ENCODE measurements at places on chromosomes 4 and X.

- no peak for DNase-seq
These were observed 774 bp downstream of the FAM193A start for GRCh38 chr4:2537011-2537830.

DNA sequence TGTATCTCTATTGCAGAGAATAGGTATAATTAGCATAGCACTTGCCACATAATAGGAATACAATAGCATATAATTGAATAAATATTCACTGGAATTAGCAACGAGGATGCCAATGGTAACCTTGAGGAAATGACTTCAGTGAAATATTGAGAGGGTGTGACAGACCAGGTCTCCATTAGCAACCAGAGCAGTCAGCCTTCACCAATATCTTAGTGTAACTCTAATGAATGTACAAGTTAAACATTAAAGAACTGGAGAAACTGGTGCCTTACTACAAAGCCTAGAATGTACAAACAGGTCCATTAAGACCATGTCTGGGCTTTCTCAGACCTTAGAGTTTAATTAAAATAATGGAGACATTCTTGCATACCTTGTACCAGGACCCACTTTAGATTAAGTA lies 143.0 kb downstream of the MAGEB17 start:
- no peak for DNase-seq

DNA sequence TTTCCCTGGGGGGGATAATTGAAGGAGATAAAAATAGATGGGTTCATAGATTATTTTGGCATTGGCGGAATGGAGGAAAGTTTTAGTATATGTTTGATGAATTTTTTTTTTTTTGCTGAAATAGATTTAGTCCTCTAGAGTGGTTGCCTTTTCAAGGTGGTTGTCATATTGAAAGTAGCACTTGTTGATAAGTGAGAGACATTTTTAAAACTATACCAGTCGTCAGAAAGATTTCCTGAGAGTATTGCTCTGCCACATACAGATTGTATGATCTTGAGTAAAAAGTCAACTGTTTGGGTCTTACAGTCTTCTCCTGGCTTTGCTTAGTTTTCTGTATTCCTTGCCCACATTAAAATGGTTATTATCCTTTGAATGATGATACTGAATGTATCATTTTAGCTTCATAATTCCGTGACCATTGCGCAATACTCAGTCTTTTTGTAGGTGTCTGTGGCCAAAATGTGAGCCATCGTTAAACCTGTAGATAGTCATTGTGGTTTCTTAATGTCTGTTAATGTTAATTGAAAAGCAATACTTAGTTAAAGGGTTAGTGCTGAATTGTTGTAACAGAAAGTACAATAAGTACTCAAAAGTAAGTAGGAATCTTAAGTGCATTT lies 7.1 kb downstream of the SMARCAD1 start:
- DNase-seq = no peak

DNA sequence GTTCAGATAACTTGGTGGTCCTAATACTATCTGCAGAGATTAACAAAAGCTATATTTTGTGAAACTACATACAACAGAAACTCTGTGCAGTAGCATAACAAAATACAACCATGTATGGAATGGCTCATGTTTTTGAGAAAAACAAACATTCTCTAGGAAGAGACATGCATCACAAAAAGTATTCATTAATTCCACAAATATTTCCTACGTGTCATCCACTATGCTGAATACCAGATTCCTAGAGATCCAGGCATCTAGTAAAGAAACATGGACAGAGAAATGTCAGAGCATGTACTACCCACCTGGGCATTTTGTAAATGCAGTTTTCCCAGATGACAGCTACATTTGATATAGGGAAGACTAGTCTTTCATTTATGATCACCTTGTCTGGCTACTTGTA lies 248.1 kb downstream of the OPHN1 start:
- no peak for DNase-seq

- DNase-seq = no peak
These were observed 12.5 kb upstream of the CXCL13 start for GRCh38 chr4:77593101-77593500.

GRCh38 chr4:105483840-105484239 lies 10.0 kb upstream of the PPA2 start:
- no peak for DNase-seq

DNA sequence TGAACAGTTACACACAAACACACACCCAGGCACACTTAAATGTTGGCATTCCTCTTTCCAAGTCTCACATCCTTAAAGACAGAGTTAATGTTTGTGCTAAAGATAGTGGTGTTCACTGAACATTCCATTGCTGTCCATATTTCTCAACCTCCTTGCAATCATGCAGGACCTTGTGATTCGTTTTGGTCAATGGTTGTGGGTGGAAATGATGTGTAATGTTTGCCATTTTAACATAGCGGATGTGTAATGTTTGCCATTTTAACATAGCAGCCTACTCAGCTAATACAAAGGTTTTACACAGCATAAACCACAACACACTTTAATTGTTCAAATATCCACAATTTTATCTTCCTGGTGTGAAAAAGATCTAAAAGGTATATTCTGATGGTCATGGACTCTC lies 93.9 kb downstream of the CEP44 start:
- DNase-seq = no peak

GRCh38 chr4:7330811-7331681 lies 103.7 kb downstream of the PSAPL1 start:
- DNase-seq = no peak

- no peak for DNase-seq
These were observed 50.4 kb upstream of the PSAPL1 start for GRCh38 chr4:7485096-7485495.

DNA sequence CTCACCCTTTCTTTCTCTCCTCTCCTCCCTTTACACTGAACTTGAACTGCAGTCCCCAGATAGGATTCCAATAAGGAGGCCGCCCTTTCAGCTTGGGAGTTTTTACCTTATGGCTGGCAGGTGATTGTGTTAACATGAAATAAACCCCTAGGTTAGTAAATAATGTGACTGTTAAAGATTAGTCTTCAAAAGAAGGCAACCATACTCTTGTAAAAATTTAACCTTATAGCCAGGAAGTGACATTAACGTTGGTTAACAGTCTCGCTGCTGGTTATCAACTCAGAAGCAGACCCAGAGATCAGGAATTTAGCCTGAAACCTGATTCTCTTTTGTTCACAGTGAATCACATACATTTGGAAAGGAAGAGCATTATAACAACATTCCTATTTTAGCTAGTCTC lies 15.2 kb downstream of the FHDC1 start:
- no peak for DNase-seq

DNA sequence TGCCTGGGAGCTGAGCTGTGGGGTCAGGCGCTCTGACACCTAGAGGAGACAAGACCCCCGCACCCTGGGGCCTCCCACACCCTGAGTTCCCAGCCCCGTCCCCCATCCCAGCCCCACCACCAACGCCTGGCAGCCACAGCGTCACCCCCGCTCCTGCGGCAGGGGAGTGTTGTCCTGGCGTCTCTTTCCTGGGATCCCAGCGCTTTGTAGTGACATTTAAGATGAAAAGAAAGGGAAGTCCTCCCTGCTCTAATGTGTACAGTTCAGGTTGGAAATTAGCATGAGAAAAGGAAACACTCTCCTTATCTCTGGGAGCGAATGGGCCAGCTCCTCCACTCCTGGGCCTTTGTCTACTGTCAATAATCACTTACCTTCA lies 112.1 kb downstream of the FAM53A start:
- no peak for DNase-seq

DNA sequence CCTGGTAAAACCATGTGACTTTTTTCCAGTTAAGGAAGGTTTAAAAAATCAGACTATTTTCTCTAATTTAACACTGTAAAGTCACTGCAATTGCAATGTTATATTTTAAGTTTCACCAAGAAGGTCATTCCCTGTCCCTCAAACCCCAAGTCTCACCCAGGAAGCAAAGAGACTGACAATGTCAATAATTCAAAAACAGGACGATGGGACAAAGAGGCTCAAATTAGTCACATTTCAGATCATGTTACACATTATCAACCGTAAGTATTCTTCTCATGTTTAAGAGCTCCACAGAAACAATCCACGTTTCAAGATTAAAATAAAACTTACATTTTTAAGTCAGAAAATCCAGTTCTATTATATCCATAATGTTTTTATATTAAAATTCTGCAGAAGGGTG lies 13.2 kb downstream of the SHISA3 start:
- no peak for DNase-seq

DNA sequence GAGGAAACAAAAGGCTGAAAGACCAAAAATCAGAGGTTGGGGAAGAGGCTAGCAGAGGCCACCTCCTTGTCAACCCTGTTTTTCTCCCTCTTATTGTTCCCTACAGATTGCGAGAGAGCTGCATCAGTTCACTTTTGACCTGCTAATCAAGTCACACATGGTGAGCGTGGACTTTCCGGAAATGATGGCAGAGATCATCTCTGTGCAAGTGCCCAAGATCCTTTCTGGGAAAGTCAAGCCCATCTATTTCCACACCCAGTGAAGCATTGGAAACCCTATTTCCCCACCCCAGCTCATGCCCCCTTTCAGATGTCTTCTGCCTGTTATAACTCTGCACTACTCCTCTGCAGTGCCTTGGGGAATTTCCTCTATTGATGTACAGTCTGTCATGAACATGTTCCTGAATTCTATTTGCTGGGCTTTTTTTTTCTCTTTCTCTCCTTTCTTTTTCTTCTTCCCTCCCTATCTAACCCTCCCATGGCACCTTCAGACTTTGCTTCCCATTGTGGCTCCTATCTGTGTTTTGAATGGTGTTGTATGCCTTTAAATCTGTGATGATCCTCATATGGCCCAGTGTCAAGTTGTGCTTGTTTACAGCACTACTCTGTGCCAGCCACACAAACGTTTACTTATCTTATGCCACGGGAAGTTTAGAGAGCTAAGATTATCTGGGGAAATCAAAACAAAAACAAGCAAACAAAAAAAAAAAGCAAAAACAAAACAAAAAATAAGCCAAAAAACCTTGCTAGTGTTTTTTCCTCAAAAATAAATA lies 179.9 kb downstream of the AR start:
- DNase-seq = no peak

GRCh38 chr4:147477439-147477838 lies 3.5 kb upstream of the EDNRA start:
- no peak for DNase-seq

DNA sequence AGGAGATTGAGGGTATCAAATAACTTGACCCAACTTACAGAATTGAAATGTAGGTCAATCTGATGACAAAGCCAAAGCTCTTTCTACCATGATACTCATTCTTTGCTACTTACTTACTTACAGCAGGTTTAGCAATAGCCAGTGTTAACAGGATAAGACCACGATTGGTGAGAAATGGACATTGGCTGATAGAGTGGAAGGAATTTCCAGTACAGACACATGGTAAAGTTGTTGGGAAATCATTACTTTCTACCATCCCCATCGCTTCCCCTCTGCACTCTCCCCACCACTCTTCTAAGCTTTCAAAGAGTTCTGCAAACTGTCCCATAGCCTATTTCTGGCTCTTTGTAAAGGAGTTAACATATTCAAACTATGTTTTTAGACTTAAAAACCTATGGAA lies 119.7 kb downstream of the CHRNA9 start:
- no peak for DNase-seq

GRCh38 chr4:11299016-11299415 lies 129.7 kb downstream of the HS3ST1 start:
- no peak for DNase-seq

- DNase-seq = no peak
These were observed 18.9 kb downstream of the C4orf50 start for GRCh38 chr4:5999356-5999755.

DNA sequence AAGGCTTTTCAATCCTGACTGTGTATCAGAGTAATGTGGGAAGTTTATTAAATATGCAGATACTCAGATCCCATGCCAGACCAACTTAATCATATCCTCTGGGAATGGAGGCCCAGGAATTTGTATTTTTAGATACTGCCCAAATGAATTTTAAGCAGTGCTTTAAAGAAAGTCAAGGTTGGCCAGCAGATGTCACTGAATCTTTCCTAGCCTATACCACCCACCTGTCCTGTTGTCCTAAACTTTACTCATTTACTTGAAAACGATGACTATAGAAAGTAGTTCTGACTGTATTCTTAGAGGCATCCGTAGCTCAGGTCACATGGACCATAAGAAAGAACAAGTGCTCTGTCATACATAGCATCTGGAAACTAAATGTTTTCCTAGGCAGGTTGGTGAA lies 79.9 kb downstream of the AMOT start:
- DNase-seq = no peak

DNA sequence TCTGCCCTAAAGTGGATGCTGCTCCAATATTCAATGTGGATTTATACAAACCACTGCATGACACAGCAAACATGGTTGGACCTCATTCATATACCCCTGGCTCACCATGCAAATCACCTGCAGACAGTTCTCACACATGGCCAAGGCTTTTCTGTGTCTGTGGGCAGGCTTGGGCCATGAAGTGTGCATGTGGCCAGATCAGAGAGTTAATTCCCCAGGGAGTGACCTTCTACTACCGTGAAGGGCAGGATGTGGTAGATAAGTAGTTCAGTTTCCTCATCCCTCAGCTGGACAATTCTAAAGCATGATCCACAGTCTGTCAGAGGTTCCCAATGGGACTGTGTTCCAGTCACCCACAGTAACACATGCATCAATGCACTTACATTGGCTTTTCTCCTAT lies 24.6 kb upstream of the BCLAF3 start:
- DNase-seq = no peak

- no peak for DNase-seq
These were observed 329.3 kb downstream of the GBA3 start for GRCh38 chr4:23022032-23022431.

DNA sequence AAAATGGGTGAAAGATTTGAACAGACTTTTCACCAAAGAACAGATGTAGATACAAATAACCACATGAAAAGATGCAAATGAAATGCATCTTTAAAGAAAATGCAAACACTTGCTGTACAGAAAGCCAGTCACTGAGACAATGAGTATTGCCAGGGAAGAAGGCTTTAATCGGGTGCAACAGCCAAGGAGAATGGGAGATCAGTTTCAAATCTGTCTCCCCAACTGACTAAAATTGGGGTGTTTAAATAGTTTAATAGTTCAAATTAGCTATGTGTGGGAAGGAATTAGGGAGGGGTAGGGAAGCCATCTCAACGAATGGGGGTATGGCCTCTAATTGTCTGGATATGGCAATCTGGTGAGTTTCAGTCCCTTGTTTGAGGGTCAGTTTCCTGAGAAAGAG lies 295.4 kb downstream of the PTTG2 start:
- no peak for DNase-seq

GRCh38 chrX:13147733-13148132 lies 103.3 kb upstream of the FAM9C start:
- DNase-seq = no peak
